ENCODE measurements at places on chromosomes 4 and X.

DNA sequence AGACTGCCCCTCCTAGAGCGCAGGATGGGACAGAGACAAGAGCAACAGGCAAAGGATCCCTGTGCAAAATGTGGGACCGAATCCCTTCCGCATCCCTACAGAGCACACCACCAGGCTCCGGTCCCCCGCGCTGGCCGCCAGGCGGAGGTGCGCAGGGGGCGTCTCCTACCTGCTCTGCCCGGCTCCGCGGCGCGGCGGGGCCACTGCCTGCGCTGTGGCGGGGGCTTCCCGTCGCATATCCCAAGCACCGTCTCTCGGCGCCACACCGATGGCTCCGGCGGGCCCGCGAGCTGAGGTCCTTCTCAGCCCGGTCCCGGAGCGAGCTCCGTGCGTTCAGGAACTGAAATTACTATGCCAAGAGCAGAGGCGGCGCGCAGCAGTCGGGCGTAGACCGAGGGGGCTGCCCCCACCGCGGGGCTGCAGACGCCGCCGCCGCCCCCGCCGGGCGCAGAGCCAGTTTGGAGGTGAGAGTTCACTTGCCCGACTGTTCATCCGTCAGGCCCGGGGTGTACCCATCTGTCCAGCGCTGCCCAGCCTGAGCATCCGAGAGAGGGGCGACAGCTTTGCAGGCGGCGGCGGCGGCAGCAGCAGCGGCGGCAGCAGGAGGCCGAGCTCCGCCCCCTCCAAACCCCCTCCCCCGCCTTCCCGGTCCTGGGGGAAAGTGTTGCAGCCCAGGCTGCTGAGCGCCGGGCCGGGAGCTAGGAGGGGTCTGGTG is at the start of gene GPRIN3:
TSS of gene GPRIN3 (minus strand) at position 355 of the 715 bp plus-strand sequence. CDS start 57,690 bp downstream, outside the sequence.
- DNase-seq: peak; percentile 58

- DNase-seq: peak; percentile 95
Measured at GRCh38 chrX:54808605-54809483, 1.3 kb downstream of the MAGED2 start.

DNA sequence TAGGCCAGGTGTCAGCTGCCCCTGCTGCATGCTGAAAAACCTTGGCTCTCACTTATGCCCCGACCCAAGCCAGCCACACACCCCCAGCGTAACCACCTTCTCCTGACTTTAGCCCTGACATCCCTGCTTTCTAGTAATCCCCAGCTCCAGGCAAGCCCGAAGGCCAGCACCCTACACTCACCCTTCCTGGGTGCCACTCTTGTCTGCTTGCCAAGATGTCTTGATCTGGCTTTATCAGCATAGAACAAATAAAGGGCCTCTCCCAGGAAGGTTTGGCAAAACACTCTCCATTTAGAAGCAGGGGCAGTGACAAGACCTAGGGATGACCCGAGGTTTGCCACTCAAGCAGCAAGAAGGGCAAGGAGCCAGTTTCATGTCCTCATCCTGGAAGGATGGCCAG is 6.8 kb upstream of the MAP9 start:
- DNase-seq: no peak

GRCh38 chr4:38667085-38667893 is 3.3 kb downstream of the KLF3 start:
- peak; percentile 49 for DNase-seq

- no peak for DNase-seq
Measured at GRCh38 chr4:139035650-139036049, 20.1 kb downstream of the NOCT start.

- no peak for DNase-seq
Measured at GRCh38 chrX:106039920-106040319, 1.4 kb upstream of the SERPINA7 start.

DNA sequence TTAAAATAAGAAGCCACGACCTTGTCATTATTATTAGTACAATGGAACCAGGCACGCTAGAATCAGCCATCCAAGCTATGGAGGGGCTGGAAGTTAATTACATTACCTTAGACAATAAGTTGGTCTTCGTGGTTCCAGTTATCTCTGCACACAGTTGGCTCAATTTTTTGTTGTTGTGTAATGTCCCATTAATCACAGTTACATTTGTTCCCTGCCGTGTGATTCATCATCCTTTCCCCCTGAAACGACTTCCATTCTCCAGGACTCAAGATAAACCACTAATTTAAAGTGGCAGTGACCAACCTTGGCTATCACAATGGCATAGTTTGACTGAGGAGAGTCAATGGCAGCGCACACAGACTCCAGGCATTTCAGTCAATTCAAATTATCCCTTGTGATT is 905.0 kb downstream of the RAB28 start:
- DNase-seq: no peak

GRCh38 chrX:119067023-119067739 is 5.6 kb upstream of the CT47C1 start:
- peak; percentile 25 for DNase-seq

DNA sequence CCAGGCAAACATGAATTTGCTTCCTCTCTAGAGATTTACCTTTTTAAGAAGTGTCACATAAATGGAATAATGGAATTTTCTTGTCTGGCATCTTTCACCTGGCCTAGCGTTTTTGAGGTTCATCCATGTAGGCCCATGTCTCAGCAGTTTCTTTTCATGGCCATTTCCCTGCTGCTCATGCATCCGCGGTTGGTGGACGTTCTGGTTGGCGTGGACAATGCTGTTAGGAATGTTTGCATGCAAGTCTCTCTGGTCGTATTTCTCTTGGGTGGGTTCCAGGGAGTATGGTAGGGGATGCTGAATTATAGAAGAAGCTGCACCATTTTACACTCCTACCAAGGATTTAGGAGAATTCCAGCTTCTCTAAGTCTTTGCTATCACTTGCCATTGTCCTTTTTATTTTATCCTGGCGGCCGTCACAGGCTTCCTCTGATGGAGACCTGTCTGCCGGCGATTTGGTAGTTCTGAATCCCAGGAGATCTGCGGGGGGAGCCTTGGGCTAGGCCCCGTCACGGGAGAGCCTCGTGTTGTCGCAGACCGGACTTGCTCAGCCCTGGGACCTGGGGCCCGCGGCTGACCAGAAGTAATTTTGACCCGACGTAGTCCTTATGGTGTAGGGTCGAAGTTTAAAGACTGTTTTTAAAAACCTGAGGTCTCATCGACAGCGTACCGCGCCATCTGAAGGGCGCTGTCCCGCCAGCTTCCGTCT is 56.9 kb upstream of the TADA2B start:
- DNase-seq: no peak

DNA sequence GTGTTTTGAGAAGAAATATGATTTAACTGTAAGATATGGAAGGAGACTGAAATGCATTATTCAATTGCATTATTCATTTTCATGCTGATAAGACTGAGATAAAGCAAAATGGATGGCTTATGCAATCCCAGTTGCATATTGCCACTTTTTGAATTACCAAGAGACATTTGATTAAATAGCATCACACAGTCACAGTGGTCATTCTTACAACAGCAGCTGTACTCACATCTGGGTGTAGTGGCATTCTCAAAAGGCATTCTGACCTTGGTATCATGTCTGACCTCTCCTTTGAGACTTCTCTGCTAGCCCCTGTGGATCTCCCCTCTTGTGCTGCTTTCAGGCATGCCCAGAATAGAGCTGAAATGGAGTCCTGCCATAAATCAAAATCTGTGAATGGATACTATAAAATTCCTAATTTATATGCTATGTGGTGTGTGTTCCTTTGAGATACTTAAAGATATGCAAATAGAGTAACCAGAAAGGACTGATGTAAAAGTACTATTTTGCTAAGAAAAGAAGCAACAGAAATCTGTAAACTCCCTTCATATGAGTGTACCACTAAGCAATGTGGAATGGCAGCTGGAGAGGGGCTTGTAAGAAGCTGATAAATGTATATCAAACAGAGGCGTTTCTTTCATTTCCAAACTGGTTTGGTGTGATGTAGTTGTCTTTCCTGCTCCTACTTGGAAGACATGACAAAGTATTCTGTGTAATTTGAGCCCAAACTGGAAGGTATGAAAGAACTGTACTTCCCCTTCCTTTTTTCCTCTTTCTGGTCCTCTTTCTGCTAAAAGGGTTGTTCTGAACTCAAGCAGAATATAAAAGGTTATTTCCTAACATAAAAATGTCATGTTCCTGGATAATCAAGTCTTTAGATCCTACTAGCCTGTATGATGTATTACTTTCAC is 25.4 kb upstream of the METAP1 start:
- DNase-seq: no peak

DNA sequence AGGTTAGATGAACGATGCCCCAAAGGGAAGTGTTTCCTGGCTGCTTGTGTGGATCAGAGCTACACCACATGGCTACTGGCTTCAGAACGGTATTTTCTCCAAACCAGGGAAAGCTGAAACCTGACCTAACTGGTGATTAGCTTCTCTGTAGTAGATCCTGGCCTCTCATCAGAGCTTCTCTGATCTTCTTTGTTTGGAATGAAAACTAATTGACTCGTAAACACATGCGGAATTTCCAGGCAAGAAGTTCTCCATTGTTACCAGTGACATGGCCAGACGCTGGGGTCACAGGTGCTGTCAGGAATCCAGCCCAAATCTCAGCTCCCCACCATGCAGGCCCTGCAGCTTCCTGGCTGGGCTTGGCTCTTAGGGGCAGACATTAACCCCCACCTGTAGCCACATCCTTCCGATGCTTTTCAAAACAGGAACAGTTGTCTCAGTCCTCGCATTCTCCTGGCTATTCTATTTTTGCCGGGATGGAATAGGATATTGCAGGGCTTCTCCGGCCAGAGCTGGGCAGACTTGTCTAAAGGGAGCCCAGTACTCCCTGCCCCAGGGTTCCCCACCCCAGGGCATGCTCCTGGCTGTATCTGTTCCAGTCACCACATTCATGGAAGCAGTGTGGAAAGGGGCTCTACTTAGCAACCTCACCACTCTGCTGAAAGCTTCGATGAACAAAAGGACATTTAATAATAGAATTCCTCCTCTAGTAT is 305.4 kb upstream of the F9 start:
- DNase-seq: no peak

- DNase-seq: no peak
Measured at GRCh38 chr4:52949336-52949735, 87.2 kb downstream of the RASL11B start.

DNA sequence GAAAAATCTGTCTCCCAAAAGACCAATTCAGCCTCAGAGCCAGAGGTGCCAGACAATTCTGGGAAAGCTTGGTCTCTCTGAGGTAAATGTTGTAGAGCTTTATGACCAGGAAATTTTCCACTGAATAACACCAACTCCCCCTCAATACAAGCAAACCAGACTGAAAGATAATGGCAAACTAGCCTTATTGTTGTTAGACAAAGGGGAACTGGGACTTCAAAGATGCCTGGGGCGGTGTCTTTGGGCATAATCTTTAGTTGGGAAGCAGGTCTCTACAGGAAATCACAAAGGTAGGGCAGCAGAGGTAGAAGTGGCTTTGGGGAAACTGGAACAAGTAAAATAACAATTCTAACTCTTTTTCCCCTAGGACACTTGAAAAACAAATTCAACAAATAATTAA is 12.0 kb downstream of the COL4A6 start:
- DNase-seq: no peak

GRCh38 chrX:51852621-51853020 is 40.8 kb upstream of the MAGED1 start:
- no peak for DNase-seq

DNA sequence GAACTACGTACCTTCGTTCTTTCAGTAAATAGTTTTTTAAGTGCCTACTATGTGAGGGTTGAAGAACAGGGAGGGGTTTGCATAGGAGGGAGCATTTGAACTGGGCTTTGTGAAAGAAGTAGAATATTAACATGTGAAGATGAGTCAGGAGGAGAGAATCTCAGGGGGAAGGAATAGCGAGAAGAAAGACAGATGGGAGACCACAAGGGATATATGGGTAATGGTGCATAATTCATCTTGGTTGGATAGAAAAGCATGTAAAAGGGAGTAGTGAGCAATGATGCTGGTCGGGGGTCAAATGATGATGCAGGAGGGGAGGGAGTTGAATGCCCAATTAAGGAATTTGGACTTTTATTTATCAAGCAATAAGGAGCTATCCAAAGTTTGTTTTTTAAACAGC is 52.7 kb downstream of the TMEM164 start:
- no peak for DNase-seq

GRCh38 chrX:1403228-1403627 is 11.3 kb upstream of the SLC25A6 start:
- DNase-seq: no peak
